CD4-positive, alpha-beta T cell treated with Interleukin-12 subunit alpha and Interleukin-12 subunit beta, for 1 hour (primary cell): ENCODE measurements at places on chromosomes 12 and 14.
A peak's percentile ranks its signal among the peaks of the same experiment; 100 is the strongest.

DNA sequence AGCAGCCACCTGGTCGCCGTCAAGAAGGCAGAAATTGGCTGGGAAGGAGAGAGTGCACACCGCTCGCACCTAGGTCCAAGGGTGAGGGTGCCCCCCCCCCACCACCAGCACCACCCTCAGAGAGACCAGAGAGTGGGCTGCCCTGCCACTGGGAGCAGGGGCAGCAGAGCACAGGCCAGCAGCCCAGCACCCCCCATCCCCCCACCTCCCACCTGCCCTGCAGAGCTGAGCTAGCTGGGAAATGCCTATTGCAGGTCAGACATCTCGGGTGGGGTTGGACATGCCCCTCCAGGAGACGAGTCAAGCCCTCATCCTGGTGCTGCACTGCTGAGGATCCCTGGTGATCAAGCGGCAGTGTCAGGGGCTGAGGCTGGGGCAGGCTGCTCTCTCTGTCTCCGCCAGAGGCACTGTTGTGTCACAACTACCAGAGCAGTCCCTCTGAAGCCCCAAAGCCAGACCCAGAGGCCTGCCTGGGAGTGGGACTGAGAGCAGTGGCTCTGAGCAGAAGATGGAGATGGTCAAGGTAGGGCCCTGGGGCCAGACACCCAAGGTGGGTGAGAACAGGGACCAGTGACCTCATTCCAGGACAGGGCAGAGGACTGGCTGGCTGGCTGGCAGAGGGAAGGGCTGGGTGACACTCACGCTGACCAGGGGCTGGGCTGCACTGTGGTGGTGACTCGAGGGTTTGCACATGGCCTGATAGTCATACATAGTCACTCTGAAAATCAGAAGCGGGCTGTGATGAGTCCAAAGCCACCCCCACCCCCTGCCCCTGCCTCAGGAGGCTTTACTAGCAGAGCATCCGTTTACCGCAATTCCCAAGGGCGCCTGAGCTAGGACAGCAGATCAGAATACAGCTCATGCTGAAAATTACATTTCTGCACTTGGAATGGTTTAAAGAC is 19.7 kb upstream of the LRTM2 start:
- DNase-seq = no peak

GRCh38 chr14:26845151-26845818 is 247.5 kb upstream of the NOVA1 start:
- DNase-seq = no peak

DNA sequence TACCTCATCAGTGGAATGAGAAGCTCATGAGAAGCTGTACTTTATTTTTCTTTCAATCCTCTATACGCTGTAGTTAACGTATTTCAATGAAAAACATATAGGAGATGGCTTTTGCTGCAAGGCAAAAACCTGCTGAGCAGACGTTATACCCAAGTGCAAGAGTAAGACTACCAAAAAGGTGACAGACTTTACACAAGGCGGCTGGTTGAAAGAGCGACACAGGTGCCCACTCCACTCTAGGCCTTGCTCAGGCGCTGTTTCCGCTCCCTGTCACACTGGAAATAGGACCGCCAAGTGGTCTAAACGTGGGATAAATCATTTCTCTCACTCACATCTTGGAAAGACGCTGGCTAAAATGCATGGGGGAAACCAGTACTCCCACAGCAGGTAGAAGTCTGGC is 54.5 kb downstream of the PPP2R5C start:
- peak; percentile 56 for DNase-seq

GRCh38 chr14:104698688-104699425 is 9.4 kb downstream of the INF2 start:
- no peak for DNase-seq

DNA sequence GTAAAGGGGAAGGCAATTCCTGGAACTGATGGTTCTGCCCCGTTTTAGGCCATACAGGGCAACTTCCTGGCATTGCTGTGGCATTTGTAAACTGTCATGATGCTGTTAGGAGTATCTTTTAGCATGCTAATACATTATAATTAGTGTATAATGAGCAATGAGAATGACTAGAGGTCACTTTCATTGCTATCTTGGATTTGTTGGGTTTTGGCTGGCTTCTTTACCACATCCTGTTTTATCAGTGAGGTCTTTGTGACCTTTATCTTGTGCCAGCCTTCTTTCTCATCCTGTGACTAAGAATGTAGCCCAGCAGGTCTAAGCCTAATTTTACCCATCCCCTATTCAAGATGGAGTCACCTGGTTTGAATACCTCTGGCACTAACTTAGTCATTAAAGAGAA is 51.2 kb downstream of the TESPA1 start:
- DNase-seq = peak; percentile 29

GRCh38 chr12:106841510-106842302 is 67.2 kb downstream of the RIC8B start:
- peak; percentile 57 for DNase-seq

DNA sequence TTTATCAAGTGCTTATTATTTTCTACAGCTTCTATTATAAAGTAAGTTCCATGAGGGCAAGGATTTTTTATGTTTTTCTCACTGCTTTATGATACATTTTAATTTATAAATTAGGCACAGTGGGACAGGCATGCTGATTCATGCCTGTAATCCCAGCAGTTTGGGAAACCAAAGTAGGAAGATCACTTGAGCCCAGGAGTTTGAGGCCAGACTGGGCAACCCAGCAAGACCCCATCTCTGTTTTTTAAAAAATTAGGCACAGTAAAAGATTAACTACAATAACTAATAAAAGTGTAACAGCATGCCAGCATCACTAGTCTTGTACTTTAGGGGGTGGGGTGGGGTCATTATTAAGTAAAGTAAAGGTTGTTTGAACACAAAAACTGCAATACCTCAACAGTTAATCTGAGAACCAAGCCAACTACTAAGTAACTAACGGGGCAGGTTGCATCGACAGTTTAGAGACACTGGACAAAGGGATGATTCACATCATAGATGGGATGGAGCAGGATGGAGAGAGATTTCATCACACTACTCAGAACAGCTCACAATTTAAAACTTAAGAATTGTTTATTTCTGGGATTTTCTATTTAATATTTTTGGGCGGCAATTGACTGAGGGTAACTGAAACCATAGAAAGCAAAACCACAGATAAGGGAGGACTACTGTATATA is 119.5 kb downstream of the PLEKHA5 start:
- DNase-seq = no peak

DNA sequence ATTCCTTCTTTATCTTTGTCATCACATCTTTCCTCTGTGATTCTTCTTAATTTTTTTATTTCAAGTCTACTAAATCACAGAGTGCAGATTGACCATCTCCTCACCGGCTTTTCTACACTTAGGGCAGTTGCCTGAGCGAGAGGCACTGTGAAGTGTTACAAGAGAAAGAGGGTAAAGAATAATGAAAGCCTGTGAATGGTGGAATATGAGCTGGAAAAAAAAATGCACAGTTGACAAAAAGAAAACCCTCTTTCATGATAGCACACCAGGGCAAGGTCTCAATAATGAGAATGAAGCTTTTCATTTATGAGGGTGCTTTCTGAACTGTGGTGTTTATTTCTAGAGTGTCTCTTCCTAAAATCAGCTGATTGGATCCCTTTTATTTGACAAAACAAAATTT is 106.2 kb upstream of the PDE3A start:
- DNase-seq = no peak

DNA sequence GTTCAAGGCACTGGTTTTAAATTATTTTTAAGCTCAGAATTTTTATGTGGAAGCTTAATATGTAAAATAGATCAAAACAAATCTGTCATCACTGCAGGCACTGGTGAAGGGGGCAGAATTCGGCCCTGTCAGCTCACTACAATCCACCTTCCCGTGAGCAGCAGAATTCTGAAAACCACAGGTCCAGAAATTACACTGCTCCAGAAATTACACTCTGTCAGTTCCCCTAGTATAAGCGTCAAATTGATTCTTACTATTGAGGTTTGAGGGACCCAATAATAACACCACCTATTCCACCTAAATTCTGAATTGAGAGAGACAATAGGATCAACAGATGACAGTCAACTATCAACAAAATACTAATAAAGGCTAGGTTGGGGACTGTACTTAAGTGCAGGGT is 245.5 kb downstream of the PHLDA1 start:
- no peak for DNase-seq

GRCh38 chr14:94120667-94121340 is 8.6 kb downstream of the IFI27L2 start:
- no peak for DNase-seq

DNA sequence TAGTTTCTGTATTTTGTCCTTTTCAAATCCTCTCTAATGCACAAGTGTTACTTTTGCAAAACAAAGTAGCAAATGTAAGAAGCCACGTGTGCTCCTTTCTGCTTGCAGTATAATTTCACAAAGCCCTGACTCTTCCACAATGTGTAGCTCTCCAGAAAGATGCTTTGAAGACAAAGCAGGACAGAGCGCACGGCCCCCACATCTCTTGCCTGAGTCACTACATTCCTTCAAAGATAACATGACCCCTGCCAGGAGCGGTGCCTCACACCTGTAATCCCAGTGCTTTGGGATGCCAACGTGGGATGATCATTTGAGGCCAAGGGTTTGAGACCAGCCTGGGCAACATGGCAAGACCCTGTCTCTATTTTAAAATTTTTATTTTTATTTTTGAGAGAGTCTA is 40.5 kb downstream of the JAG2 start:
- no peak for DNase-seq

DNA sequence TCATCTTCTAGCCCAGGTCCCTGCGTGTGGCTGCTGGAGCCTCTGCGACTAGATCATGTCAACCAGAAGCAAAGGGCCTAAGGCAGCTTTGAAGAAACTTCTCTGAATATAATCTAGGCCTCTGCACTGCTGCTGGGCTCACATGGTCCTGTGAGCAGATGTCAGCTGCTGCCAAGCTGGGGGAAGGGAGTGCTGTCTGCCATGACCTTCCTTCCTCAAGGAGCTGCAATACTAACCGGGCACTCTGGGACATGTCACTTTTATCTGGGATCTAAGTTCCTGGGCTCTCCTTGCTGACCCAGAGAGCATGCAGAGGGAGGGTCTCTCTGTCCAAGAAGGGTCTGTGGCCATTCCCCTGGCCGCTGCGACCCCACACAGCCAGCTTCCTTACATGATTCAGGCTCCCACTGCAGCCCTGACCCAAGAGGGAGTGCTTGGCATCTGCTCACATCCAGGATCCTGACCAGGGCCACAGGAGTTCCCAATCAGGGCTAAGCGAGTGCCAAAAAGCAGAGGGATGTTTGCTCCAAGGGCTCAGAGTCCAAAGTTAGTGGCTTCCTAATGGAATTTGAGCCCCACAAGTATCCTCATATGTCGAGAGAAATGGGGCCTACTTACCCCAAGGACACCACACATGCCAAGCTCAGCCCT is 74.0 kb downstream of the PLEKHG3 start:
- no peak for DNase-seq

- no peak for DNase-seq
These were observed 19.5 kb downstream of the FOXN4 start for GRCh38 chr12:109289551-109289950.

- DNase-seq = no peak
These were observed 315.5 kb upstream of the OR4E1 start for GRCh38 chr14:21989090-21989489.

DNA sequence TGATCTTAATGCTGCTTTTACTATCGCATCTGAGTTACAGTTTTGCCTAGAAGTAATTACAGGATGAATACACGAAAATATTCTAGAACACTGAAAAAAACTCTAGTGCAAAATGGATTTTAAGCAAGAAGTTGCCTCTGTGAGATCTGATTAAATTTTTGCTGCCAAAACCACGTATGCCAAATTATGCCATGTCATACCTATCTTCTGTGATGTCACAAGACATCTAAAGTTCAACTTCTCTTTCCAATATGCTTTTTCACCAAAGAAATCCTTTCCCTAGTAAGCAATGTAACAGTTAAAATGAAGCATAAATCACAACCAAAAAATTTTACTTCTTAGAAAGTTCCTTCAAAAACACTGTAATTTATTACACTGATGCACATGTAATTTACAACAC is 39.6 kb downstream of the HECTD4 start:
- DNase-seq = no peak

DNA sequence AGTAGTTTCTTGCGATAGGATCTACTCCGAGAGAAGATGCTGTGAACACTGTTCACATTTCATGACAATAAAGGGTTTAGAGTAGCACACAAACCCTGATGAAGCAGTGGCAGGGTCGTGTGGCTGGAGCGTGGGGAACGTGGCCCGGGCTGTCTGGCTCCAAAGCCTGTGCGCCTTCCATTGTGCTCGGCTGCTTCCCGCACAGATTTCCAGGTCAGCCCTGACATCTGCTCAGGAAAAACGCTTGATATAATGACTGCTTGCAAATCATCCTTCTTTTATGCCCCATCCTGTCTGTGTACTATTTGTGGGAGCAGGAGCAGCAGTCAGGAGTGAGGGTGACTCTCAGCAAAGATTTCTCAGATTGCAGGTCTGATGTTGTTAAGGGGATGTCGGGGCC is 78.6 kb downstream of the EML1 start:
- no peak for DNase-seq

- DNase-seq = no peak
These were observed 26.8 kb upstream of the CKAP4 start for GRCh38 chr12:106274575-106275121.

- no peak for DNase-seq
These were observed 216.2 kb upstream of the PDZRN4 start for GRCh38 chr12:40971911-40972310.

DNA sequence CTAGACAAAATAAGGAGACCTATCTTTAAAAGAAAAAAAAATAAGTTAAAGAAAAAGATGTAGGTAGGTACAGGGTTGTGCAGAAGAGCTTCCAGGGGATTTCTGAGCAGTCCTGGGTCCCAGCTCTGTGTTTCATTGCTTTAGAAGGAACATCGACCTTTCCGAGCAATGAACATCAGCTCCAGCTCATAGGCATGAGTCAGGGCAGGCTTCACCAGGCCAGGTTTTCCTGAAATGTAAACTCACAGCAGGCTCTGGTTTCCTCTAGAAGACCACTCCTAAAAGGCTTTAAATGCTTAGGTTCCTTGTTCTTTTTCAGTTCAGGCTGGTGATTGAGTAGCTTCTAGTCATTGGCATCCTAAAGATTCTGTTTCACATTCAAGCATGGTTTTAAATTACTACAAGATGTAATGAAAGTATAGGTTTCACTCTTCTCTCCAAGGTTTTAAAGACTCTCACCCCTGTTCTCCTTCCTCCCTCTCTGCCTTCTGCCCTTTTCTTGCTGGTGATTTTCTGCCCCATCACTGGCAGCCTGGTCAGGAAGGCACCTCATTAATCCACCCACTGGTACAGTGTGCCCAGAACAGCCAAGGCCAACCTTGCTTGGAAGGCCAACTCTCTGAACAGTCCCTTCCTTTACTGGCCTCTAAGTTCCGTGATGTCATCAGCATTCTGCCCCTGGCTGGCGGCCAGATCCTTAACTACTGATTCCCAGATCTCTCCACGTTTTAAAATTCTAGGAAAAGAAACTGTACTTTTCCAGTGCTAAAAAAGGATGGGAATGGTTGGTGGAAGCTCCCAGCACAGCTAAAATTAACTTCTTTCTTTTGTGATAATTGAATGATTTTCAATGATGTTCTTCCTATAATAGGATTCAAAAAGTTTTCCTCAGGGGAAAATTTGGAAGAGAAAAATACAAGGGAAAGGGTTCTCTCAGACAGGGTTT is 109.4 kb upstream of the HIF1A start:
- no peak for DNase-seq
